ENCODE measurements at places on chromosomes 5 and 9.

DNA sequence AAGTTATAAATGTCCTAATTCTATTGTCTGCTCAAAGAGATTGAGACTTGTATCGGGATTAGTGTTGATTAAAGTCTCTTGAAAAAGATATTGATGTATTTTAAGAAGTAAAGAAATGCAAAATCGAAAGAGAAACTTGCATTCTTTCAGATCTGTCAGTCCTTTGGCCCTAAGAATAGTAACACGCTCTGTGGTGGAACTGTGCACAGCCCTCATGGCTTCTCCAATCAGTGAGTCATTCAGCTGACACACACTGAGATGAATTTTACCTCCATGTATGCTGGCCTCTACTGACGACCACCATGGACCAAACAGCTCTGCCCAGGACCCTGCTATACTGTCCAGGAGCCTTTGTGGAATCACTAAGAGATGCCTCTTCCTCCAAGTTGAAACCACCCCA, 232.4 kb downstream of the ESM1 start:
- no peak for DNase-seq

DNA sequence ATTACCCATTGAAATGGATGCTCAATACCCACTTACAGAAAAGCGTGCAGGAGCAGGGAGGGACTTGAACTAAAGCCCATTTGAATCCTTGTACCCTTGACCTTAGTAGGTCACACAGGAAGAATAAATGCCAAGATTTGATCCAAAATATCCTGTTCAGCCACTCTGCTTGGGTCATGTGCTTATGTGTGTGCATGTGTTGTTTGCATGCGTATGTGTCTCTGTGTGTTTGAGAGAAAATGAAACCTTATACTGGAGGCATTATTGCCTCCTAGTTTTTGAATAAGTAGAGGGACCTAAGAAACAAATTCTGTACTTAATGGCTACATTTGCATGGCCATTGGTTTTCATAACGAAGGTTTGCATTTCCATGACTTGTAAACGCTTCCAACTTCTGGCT, 63.4 kb upstream of the TRIM32 start:
- DNase-seq: no peak

GRCh38 chr9:108637340-108637739, 218.4 kb downstream of the ACTL7B start:
- no peak for DNase-seq

DNA sequence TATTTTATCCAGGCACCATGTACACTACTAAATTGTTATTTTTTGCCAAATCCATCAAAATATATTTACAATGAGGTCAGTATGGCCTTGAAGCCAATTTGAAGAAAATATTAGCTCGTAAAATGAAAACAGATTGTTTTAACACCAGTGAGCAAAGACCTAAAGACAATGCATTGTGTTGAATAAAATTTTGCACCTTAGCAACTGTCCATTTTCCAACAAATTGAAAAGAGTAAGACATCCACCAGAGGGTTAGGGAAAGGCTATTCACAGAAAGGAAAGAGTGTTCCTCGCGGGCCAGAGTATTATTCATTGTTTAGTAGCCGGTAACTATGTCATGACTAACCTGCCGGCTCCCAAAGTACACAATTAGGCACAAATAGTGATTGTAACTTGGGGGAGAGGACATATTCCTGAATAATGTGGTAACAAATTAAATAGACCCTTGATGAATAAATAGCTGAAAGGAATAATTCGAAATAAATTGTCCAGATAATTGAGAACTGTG, 213.3 kb downstream of the DNAH5 start:
- DNase-seq: no peak

DNA sequence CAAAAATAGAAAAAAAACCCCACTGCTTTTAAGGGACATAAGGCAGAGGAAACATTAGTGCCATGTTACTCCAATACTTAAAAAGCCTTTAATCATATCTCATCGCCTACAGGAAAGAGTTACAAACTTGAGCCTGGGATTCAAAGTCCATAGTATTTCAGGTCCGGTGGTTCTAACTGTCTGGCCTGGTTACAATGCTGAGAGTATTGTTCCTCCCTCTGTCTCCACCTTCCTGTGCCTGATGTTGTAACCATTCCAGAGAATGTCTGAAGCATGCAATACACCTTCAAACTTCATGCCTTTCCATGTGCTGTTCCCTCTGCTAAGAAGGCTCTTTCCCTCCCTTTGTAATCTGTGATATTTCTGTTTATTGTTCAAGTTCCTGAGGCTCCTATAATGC, 41.6 kb upstream of the SLC36A2 start:
- DNase-seq: no peak

- DNase-seq: no peak
Measured at GRCh38 chr5:139181835-139182452, 16.2 kb downstream of the SIL1 start.

DNA sequence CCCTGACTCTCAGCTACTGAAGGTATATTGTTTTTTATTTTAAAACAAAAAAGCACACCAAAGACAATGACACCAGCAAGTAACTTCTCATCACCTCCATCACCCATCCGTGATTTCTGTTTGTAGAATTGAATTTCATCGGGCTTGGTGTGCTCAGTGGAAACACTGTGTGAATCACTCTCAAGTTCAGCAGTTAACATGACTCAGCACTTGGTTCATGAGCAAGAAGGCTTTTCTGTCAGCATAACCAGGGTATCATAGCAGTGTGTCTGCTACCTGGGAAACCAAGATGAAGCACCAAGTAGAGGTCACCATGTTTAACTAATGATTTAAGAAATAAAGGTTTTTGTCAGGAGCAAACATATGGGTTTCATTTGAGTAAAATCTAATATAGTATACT, 123.7 kb downstream of the INSYN2B start:
- no peak for DNase-seq

DNA sequence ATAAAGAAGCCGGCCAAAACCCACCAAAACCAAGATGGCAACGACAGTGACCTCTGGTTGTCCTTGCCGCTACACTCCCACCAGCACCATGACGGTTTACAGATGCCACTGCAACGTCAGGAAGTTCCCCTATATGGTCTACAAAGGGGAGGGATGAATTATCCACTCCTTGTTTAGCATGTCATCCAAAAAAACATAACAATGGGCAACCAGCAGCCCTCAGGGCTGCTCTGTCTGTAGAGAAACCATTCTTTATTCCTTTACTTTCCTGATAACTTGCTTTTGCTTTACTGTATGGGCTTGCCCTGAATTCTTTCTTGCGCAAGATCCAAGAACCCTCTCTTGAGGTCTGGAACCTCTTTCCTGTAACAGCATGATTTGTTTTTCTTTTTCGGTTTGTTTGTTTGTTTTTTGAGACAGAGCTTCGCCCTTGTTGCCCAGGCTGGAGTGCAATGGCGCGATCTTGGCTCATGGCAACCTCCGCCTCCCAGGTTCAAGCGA, 2.0 kb upstream of the UAP1L1 start:
- no peak for DNase-seq

DNA sequence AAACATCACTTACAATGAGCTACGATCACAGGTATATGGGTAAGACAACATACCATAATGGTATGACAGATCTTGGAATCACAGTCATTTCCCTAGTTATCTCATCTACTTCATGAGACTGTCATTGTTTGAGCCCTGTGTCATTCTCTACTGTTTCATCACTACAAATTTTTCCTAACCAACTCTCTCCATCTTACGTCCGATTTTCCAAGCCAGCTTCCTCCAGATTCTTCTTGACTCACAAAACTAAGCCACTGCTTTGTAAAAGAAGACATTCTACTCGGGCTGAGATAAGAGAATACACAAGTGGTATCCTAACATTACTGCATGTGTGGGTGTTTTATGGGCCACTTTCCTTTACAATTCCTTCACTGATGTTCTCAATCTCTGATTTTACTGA, 49.6 kb downstream of the SERINC5 start:
- no peak for DNase-seq

DNA sequence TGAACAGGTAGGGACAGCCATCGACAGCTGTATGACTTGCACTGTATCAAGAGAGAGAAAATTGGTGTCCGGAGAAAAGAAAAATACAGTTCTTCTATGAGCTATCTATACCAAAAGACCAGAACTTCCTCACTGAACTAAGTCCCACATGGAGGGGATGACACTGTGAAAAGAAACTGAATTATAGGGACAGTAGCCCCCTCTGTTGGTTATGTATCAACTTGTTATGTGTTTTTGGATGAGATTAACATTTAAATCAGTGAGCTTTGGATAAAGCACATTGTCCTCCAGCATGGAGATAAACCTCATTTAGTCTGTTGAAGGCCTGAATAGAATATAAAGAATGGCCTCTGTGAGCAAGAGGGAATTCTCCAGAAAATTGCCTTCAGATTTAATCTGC, 176.6 kb upstream of the SH3GL2 start:
- DNase-seq: no peak

DNA sequence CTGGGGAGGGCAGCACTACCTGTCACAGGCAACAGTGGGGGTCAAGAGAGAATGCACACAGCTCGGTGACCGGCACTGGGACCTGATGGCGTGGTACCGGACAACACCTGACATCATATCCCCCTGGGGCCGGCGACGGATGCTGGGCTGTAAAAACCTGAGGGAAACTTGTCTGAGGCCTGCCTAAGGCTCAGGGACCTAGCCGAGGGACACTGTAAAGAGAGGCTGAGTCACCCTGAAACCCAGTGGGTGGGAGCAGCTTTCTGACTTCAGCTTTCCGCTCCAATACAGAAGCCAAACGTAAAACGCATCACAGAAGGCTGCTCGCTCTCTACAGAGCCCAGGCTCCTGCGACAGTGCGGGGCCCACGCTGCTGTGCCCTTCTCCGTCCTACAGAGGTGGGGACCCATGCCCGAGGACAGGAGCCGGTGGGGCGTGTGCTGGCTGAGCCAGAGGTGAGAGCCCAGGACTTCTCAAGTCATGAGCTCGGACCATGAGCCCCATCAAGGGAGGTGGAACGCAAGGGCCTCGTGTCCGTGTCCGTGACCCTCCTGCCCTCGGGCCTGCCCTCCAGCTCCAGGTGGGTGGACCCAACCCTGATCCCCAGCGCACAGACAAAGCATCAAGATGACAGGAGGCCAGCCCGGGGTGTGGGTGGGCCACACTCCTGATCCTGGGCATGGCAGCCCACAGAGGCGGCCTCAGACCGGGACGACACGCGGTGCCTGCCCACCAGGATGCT, 5.3 kb downstream of the RALGDS start:
- no peak for DNase-seq

Measured in omental fat pad (tissue), 4 donors.